ENCODE measurements at places on chromosomes 16 and 17.

DNA sequence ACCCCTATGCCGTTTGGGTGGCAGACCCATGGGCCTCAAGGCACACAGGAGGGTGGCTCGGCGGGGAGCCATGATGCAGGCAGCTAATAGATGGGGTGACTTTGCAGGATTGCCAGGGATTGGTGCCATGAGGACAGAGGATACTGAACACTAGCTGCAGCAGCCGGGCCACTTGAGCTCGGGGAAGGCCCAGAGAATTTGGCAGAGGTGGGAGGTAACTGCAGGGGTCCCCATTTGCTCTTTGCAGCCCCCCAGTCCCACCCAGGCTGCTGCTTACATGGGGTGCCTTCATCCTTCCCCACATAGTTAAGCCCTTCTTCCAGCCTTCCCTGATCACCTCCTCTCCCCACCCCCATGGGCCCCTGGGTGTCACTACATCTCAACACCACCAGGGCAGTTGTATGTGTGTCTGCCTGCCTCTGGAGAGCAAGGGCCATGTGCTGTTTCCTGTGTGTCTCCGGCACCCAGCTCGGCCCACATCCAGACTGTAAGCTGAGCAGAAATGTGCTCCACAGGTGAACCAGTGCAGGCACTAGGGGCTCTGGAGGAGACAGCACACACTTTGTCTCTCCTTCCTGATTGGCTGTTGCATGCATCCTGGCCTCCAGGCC lies 52.0 kb downstream of the SREBF1 start:
- DNase-seq: no peak

- no peak for DNase-seq
These were observed 2.3 kb upstream of the CCDC182 start for GRCh38 chr17:57747221-57748017.

DNA sequence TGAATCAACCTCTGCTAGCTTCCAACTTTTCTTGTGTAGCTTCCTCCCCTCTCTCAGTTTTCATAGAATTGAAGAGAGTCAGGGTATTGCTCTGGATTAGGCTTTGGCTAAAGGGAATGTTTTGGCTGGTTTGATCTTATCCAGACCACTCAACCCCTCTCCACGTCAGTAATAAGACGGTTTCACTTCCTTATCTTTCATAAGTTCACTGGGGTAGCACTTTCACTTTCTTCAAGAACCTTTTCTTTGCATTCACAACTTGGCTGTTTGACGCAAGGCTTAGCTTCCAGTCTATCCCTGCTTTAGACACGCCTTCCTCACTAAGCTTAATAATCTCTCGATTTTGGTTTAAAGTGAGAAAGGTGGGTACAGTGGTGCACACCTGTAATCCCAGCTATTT lies 29.7 kb upstream of the OR1A2 start:
- no peak for DNase-seq

- no peak for DNase-seq
These were observed 18.2 kb downstream of the USP31 start for GRCh38 chr16:23131036-23131435.

DNA sequence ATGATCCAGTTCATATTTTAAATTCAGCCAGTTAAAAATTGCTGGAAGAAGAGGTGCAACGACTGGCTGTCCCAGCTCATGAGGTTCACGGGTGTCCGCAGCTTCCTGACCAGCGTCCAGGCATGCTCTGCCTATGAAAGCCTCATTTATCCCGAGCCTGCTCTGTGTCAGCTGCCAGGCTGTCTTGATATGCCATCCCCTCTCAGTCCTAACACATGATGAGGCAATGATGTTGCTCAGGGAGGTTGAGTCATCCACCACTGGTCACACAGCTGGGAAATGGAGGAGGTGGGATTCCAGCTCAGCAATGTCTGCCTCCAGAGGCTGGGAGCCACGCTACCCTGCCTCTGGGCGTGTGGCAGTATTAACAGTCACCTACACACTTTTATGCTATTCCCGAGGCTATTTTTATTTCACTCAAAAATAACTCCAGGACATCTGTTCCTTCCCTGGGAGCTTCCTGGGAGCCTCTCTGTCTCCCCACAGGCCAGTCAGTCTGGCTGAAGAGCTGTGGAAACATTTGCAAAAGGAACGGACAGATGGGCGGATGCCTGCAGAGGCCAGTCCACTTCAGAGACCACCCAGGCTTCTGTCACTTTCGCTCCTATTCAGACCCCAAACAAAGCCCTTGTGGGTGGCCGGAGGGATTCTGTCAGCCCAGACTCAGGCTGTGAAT lies 22.5 kb downstream of the RAB11FIP4 start:
- no peak for DNase-seq

DNA sequence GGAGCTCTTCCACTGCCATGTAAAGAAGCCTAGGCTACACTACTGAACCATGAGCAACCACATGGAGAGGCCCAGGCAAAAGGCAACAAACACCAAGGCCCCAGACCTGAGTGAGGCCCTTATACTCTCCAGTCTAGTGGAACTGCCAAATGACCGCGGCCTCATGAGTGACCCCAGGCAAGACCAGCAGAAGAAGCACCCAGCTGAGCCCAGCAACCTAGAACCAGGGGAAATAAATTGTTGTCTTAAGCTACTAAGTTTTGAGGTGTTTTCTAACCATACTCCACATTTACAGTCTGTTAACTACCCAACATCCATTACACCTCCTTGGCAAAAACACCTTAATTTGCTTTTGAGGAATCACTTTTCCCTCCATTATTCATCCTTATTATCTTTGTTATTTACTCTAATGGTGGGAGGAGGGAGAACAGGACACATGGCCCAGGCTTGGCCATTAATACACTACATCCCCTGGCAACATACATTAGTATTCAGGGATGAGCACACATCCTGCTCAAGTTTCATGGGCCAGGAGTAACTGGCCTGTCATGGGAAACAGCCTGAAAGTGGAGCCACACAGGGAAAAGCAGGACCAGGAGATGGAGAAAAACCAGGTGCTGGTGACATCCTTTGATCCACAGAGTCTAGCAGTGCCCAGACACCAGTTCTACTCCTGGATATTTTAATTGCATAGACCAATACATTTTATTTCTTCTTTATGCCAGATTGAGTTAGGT lies 26.2 kb downstream of the SLC39A11 start:
- no peak for DNase-seq

DNA sequence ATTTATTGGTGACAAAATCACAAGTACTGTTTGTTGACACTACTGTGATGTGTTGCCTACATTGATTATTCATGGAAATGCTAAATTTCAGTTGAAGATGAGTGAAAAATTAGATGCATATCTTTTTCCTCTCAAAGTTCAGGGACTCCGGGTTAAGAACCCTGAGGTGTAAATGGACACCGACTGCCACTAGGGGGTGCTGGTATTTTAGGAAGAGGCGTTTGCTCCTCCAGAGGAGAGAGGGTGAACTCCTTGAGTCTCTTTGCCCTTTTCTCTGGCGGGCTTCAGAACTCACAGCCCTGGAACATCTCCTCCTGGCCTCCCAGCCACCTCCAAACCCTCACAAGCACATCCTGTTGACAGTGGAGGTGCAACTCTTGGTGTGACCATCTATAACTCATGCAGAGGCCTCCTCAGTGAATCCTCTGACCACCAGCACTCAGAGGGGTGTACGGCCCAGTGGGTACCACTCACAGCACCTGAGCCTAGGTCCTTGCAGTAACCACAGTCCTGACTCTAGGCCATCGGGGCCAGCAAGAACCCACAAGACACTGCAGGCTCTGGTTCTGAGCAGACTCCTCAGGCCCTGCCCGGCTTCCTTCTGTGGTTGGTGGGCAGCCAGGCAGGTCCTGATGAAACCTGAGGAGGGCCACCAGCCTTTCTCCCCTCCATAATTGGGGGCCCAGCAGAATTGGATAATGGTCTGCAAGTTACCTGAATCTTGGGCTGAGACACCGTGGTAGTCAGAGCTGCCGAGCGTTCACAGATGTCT lies 26.2 kb upstream of the PIK3R5 start:
- peak; percentile 29 for DNase-seq

DNA sequence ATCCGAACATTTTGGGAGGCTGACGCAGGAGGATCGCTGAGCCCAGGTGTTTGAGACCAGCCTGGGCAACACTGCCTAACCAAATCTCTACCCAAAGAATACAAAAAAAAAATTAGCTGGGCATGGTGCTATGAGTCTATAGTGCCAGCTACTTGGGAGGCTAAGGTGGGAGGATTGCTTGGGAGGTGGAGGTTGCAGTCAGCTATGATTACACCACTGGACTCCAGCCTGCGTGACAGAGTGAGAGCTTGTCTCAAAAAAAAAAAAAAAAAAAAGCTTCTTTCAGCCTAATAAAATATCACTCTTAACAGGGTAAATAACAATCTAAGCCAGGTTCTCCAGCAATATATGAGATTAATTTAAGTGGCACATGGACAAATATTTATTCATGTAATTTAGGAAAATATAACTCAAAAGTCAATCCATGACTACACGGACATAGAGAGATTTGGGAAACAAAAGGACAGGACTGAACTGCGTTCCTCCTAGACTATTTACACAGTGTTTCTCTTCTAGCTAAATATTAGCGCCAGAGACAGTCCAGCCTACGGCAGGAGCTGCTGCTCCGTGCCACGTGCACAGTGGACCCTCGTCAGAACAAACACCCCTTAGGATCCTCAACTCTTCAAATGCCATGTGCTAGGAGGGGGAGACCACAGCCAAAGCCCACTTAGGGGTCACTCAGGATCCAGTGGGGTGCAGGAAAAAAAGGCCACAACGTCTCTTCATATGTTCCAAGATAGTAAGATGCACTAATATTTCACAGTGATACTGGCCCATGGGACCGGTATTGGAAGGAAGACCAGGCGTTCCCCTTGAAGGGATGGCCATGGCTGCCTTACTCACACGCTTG lies 8.7 kb downstream of the USP36 start:
- DNase-seq: no peak

GRCh38 chr16:47574091-47575054 lies 113.2 kb downstream of the PHKB start:
- DNase-seq: no peak
